ENCODE measurements at places on chromosomes 11 and 22. TPM values are rescaled to one million over a fixed set of nuclear protein-coding genes. Genes with fewer than 3 reads are reported as not detected.

OR8G1 gene
- total RNA-seq, result not detected

DNA sequence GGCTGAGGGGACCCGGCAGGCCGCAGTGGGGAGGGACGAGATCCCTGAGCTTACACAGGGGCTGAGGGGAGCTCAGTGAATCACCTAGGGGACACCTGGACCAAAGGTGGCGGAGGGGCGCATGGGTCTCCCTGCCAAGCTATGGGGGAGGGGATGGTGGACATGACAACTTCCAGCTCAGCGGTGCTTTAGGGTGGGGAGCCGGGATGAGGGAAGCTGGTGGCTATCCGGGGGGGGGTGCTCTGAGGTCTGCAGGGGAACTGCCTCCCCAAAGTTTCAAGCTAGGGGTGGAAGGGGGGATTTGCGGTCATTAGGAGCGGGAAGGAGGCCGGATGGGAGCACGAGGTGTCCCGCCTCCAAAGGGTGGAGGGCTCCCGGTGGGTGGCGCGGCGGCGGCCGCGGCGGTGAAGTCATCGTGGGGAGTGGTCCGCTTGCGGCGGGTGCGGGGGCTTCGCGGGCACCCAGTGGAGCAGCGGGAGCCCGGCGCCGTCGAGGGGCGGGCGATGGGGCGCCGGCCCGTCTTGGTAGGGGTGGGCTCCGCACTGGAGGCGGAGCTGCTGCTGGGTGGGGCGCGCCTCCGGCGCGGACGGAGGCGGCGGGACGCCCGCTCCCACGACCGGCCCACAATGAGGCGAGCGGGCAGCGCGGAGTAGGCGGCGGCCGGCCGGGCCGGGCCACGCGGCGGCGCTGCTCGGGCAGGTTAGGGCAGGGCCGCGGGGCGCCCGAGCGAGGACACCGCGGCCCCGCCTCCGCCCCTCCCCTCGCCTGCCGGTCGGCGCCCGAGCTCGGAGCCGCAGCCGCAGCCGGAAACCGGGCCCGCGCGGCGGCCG lies at the start of gene MICALL1:
Gene MICALL1, plus strand, starts transcription at position 764 of the 830 bp plus-strand sequence. CDS start 126 bp downstream, outside the sequence.
- no peaks in the 10 kb centered on the region for H3K27me3 ChIP-seq
- H3K36me3 ChIP-seq, result no peaks in the 10 kb centered on the region
- peaks cover 15% of the 10 kb centered on the region for H3K4me1 ChIP-seq
- peak within 1 kb of the TSS; percentile 55 for H3K4me3 ChIP-seq
- peak within 1 kb of the TSS; percentile 66 for H3K27ac ChIP-seq

DNA sequence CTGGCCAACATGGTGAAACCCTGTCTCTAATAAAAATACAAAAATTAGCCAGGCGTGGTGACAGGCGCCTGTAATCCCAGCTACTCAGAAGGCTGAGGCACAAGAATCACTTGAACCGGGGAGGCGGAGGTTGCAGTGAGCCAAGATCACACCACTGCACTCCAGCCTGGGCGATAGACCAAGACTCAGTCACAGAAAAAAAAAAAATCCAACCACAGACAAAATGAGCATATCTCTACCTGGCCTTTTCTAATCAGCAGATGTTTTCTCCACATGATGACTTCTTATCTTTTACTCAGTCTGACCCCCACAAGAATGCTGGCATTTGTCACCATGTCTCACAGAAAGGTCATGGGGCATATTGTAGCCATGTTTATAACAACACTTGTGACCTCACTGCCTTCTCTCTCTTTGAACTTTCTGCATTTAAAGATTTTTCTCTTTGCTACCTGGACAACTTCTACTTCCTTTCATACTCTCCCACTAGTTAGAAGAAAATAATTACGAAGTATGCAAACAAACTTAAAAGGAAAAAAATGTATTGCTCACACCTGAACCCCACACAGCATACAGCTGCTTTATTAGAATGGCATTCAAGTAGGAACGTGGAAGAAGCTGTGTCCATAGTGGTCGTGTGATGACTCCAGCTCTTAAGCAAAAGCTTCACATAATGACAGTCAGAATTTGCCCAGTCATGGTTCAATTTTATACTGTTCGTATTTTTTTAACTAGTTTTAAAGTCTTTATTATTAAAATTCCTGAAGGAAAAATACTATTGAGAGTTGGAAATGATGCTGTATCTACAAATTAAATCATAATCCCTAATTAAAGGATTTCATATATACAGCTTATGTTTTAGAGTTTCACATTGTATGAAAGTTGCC lies 65.4 kb downstream of the ZC3H12C start:
- DNase-seq, result no peak
- H3K4me3 ChIP-seq, result no peak overlapping the region
- H3K27me3 ChIP-seq, result no peaks in the 10 kb centered on the region
- no peaks in the 10 kb centered on the region for H3K4me1 ChIP-seq
- peaks cover 27% of the 10 kb centered on the region for H3K36me3 ChIP-seq
- H3K27ac ChIP-seq, result no peak overlapping the region

GRCh38 chr22:25959818-25960774 lies 209.2 kb upstream of the SEZ6L start:
- no peak overlapping the region for H3K4me3 ChIP-seq
- H3K27ac ChIP-seq, result no peak overlapping the region
- H3K36me3 ChIP-seq, result no peaks in the 10 kb centered on the region
- DNase-seq, result no peak
- H3K4me1 ChIP-seq, result no peaks in the 10 kb centered on the region

ELF5 gene
- 10.7 TPM for total RNA-seq

DNA sequence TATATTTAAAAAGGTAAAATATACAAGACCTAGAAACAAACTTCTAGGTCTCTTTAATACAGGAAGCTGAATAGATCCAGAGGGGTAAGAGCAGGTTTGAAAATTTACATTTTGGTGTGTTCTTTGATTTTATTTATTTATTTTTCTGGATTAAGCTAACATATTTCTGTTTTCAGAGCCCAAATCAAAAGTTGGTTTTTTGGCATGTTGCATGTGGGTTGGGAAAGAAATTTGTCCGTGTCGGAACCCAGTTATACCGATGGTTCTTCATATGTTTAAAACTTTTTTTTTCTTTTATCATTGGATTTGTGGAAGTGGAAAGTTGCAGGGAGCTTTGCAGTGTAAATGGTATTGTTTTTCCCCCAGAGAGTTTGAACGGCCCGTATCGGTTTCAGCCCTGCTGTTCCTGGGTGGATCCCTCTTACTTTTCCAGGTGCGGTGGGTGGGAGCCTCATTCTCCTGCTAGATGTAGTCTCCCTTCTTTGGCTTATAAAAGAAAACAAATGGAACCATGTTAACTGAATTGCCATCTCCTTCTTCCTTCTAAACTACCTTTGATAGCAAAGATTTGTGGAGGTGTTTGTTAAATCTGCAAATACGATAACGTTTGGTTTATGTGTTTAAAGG lies 746 bp downstream of the CTNND1 start:
- peak overlapping the region; percentile 57 for H3K4me3 ChIP-seq
- no peaks in the 10 kb centered on the region for H3K27me3 ChIP-seq
- DNase-seq, result no peak

MGAT3 gene
- total RNA-seq, result 34.8 TPM
